Hematopoietic multipotent progenitor cell treated with erythropoietin and hydrocortisone succinate and interleukin-3 and kit ligand, for 4 days (in vitro differentiated cells): ENCODE measurements at places on chromosomes 1 and 21.

DNA sequence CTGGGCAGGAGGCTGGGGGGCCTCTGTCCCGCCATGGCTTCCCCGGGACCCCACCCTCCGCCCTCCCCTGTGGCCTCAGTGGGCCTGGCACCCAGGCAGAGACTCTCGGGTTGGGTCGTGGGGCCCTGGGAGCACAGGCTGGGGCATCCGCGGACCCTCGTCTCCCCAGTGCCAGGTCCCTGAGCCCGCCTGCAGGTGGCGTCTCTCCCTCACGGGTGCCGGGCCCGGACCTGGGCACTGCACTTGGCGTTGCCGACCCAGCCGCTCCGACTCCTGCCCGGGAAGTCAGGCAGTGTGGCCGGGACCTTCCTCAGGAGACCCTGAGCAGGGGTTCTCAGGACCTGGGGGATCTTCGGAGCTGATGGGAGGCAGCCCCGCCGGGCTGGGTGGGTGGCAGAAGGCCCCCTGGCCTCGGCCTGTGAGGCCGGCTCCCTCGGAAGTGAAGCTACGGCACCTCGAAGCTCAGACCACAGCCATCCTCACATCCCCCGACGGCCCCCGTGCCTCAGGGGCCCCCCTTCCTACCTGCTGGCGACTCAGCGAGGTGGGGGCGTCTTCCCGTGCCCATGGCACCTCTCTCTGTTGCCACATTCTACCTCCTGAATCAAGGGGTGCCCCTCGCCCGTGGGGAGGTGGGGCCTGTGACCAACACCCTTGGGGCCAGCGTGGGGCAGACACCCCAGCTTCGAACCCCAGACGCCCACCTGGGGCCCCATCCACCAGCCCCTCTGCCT, 6.4 kb upstream of the C1orf159 start:
- peak; percentile 88 for DNase-seq

GRCh38 chr1:204377800-204378668, 18.3 kb upstream of the PLEKHA6 start:
- peak; percentile 62 for DNase-seq

DNA sequence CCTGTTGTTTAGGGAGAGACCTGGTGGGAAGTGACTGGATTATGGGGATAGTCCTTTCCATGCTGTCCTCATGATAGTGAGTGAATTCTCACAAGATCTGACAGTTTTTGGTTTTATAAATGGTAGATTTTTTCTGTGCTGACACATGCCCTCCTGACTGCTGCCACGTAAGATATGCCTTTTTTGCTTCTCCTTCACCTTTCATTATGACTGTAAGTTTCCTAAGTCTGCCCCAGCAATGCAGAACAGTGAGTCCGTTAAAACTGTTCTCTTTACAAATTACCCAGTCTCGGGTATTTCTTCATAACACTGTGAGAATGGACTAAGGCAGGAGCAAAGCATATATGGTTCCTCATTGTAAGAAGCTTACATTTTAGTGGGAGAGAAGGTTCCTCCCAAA, 1727.2 kb downstream of the NCAM2 start:
- DNase-seq = no peak

GRCh38 chr1:242243472-242243871, 244.6 kb upstream of the MAP1LC3C start:
- no peak for DNase-seq

DNA sequence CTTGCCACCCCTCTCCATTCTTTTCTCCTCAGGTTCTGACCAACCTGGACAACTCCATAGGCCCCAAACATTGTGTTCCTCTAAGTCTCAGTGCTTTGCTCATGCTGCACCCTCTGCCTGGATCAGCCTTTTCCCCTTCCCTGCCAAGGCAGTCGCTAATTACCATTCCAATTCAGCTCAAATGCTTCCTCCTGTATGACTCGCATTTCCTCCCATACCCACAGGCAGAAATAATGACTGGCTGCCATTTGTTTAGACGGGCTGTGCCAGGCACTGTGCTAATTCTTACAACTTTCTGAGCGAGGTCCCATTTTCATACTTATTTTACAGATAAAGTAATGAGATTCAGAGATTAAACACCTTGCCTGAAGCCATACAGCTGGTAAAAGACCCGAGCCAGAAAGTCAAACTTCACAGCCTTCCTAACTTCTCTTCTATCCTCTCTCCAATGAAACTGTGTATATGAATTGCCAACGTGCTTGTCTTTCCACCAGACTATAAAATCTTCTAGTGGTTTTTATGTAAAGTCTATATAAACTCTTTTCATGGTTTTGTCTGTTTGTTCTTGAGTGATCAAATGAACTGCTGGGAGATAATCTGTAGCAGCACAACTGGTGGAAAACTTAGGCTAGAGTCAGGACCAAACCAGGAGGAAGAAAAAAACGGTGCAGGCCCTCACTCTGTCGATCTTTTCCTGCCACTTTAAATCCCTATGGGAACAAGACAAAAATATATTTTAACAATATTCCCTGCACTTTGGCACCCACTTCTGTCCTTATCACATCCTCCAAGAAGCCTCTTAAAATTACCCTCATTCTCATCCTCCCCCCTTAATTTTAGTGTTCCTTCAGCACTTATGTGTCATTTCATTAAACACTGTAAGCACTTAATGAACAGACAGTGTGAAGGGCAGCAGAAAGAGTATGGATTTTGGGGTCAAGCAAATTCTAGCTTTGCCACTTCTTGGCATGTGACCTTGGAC, 33.7 kb downstream of the RAB3B start:
- no peak for DNase-seq

DNA sequence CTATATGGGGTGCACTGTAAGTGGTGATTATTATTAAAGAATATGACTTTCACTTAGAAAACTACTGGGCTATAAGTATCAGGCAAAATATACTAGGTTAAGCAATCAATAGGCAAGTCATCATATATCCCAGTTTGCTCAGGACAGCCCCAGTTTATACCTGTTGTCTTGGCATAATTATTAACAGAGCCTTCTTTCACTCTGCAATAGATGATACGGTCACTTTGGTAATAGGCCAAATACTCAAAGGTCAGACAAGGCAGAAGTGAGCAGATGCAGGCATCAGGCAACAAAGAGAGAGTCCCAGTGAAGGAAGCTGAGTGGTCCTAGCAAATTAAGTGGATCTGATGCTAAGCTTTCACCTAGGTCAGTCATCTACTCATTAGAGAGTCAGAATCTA, 599.9 kb downstream of the LMO4 start:
- DNase-seq = no peak

GRCh38 chr1:41658431-41659158, 174.1 kb upstream of the EDN2 start:
- peak; percentile 70 for DNase-seq

DNA sequence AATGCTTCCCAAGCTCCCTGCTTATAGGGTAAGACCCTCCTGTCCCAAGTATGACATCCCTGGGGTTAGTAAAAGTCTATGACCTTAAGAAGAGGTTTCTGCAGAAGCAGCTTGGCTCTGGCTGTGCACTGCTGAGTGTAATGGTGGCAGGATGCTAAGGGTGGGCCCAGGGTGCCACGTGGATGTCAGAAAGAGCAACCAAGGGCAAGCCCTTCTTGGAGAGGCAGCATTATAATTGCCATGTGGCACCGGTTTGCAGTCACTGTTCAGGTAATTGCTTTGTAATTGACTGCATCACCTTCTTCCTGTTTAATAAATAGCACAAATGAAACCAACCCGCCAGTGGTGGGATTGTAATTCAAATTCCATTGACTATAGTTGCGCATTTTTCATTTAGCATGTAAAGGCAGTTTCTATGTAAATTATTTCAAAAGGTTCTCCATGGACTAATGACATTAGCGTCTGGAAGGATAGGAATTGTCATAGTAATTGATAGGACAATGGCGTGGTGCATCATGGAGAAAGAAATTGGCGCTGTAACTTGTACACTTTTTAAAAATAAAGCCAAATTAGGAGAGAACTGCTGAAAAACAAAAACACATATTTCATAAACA, 490.6 kb upstream of the VAMP3 start:
- DNase-seq = no peak

GRCh38 chr1:205306929-205307566, 14.5 kb downstream of the NUAK2 start:
- peak; percentile 55 for DNase-seq

GRCh38 chr1:62689524-62689923, 1.3 kb upstream of the DOCK7 start:
- DNase-seq = peak; percentile 15

DNA sequence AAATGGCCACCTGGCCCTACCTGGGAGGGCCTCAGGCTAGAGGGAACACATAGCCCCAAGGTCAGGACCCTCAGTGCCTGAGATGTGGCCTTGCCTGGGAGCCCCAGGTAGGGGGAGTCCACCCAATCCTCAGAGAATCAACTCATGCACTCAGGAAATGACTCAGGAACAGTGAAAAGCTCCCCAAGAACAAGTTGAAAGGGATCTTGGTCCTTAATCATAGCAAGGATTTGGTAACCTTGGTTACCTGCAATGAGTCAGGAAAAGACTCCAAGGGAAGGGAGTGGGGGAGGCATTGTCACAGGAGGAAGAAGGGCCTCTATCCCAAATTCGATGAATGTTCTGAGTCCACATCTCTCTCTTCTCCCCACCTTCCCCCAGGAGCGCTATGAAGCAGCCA, 17.0 kb downstream of the MAP7D1 start:
- no peak for DNase-seq

- no peak for DNase-seq
Measured at GRCh38 chr1:229970714-229971113, 96.3 kb upstream of the GALNT2 start.

DNA sequence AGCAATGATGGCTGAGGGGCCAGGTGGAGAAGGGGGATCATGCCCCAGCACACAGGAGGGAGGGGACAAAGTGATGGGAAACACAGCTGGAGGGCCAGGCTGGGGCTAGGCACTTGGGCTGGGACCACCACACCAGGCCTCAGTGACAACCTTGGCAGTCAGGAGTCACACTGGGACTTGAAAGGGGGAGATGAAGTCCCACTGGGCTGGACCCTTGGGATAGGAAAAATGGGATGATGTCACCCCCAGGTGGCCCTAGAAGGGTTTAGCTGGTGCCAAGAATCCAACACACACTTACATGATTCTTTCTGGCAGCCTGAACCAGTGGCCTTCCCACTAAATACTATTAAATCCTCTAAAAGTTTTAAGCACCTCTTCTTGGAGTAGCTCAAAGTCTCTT, 17.1 kb downstream of the ZBTB17 start:
- no peak for DNase-seq

DNA sequence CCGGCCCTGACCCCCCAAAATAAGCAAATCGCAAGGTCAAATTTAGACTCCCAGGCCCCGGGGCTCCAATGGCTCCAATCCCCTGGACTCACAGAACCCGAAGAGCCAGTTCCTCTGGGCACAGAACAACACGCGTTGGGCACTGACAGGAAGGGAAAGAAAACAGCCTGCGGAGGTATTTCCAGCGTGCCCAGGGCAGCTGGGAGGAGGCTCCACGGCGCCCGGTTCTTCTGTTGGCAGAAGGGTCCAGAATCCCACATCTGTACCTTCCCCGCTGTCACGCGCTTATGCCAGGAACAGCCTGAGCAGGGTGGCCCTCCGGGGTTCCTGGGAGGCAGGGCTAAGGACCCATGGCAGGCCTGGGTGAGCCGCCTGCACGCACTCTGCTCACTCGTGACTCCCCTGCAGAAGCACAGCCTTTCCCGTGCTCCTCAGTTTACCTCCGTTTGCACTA, 85.5 kb downstream of the RIPK4 start:
- DNase-seq = no peak

GRCh38 chr1:242449661-242450060, 74.8 kb downstream of the PLD5 start:
- no peak for DNase-seq

GRCh38 chr1:203509135-203509534, 15.2 kb downstream of the OPTC start:
- DNase-seq = no peak

- no peak for DNase-seq
Measured at GRCh38 chr21:39001341-39001740, 181.9 kb downstream of the PSMG1 start.

DNA sequence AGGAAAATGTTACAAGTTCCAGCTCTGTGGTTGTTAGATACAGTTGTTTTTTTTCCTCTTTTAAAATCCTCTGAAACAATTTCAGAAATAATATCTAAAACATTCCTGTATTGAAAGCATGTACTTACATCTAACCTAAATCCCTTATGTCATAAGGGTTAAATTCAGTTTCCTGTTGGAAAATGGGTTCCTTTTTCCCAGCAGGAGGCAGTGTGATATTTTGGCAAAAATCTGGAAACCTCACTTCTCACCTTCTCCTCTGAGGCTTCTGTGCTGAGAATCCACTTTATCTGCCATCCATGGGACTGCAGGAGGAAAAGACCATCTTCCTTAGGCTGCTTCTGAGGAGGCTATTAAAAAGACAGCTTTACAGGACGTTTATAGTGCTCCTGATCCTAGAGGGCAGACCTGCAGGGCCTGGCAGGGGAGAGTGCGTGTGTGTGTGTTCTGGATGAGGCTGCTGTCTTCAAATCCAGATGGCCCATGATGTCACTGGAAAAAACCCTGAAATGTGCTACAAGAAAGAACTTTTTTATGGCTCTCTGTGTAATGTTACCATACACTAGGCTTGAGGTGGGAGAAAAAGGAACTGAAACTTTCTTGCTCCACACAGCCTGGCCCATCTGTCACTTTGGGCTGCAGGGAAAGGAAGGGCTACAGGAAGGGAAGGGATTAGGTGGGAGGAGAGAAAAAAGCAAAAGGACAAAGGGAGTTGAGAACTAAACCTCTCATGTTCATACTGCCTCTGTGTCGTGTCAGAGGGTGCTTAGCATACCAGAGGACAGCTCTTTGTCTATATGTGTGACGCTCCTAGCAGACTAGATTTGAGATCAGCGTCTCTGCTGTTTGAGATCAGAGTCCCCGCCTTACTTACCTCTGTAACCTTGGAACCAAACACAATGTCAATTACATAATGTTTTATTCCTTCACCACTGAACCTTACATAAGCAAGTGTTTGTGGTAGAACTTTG, 379.2 kb upstream of the SPAG17 start:
- no peak for DNase-seq

- no peak for DNase-seq
Measured at GRCh38 chr1:164477343-164477742, 81.6 kb upstream of the PBX1 start.

- no peak for DNase-seq
Measured at GRCh38 chr1:104378414-104378813, 628.7 kb downstream of the AMY1C start.

GRCh38 chr1:2492091-2492490, 16.0 kb downstream of the PLCH2 start:
- DNase-seq = no peak

DNA sequence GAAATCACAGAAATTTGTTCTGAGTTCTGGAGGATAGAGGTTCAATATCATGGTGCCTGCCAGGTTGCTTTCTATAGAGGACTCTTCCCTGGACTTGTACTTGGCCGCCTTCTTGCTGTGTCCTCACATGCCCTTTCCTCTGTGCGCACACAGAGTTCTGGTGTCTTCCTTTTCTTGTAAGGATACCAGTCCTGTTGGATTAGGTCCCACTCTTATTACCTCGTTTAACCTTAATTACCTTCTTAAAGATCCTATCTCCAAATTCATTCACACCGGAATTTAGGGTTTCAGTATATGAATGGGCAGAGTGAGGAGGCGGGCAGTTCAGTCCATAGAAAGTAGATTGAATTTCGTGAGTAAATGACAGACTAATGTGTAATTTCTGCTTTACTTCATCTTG, 413.9 kb downstream of the NCAM2 start:
- no peak for DNase-seq

- peak; percentile 81 for DNase-seq
Measured at GRCh38 chr1:23177438-23178380, 9.1 kb upstream of the LUZP1 start.

- DNase-seq = no peak
Measured at GRCh38 chr21:41458121-41458520, 32.1 kb downstream of the MX1 start.
